ENCODE measurements at places on chromosomes 2 and 18.

- no peak for DNase-seq
Measured at GRCh38 chr18:49701190-49701589, 112.1 kb downstream of the ACAA2 start.

GRCh38 chr18:63267975-63268721, 51.4 kb downstream of the BCL2 start:
- DNase-seq = no peak

DNA sequence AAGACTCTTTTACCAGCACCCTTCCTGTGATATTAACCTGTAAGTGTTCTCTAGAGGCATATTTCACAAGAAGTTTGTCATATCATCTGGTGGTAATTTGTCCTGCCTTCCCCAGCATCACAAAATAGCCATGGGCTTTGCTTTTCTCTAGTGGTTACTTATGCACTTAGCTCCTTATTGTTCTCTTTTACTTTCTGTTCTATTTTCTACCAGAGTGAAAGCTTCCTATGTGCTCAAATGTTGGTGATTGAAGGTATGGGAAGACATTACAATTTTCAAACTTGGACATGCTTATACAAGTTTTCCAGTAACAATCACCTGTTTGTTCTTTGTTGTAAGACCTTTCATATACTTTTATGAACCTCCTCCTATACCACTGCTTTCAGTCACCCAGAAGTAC, 87.0 kb upstream of the KCNH7 start:
- no peak for DNase-seq

GRCh38 chr2:132477962-132478361, 61.4 kb downstream of the GPR39 start:
- DNase-seq = no peak

GRCh38 chr18:70576276-70577022, 287.6 kb downstream of the SOCS6 start:
- no peak for DNase-seq

DNA sequence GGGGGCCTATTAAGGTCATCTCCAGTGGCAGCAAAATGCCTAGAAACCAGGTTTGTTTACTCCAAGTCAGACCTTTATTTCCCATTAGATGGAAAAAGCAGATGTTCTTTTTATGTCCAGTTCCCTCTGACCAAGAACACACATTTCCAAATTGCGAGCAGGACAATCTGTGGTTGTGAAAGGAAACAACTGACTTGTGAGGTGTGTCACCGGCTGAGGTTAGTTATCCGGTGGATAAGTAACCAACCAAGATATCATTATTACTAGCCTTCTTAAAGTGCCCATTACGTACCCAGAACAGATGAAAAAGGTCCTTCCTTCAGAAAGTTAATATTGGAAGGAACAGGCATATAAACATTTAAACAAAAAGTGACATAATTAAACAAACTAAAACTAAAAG, 112.9 kb downstream of the THADA start:
- DNase-seq = no peak

DNA sequence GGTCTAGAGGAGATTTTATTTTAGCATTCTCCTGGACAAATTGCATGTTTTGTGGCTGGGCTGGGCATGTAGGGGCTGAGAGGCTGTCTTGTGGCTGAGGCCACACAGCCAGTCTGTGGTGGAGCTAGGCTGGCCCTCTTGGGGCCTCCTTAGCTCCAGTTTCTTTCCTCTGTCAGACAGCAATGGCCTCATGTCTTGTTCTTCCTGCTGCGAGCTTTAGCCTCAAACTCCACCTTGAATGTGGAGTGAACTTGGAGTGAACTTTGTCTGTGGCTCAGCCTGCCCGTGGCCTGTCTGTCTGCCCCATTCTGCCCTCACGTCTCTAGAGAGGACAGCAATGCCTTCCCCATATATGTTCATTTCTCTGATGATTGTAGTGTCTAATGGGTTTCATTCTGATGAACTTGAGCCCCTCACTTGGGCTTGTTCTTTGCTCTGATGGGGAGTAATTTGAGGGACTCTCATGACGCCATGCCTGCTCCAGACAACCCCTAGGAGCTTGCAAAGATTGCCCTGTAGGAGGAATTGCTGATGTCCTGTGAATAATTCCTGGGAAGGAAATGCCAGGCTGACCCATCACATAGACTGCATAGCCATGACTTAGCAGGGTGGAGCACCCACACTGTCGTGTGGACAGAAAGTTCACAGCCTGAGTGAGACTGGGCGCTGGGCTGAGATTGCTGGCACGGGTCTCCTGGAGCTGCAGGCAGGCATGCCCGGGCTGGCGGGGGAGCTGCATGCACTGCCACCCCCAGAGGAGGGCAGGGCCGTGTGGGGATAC, 42.6 kb downstream of the ASAP2 start:
- no peak for DNase-seq

- no peak for DNase-seq
Measured at GRCh38 chr18:12403601-12404506, 3.9 kb upstream of the PRELID3A start.
